ENCODE measurements at places on chromosomes 3 and 15. TPM values are rescaled to one million over a fixed set of nuclear protein-coding genes. Genes with fewer than 3 reads are reported as not detected.

GRCh38 chr15:80152896-80153876 is at the start of gene FAH:
FAH (plus strand) TSS chr15:80152999; CDS start chr15:80153055, 56 bp downstream.
- H3K36me3 ChIP-seq = peaks cover 1% of the 10 kb centered on the region
- H3K4me1 ChIP-seq = peaks cover 31% of the 10 kb centered on the region
- H3K27me3 ChIP-seq = no peaks in the 10 kb centered on the region
- peak within 1 kb of the TSS; percentile 78 for H3K27ac ChIP-seq
- peak within 1 kb of the TSS; percentile 79 for H3K4me3 ChIP-seq

Gene TLR9
- total RNA-seq = 0.66 TPM

- no peak overlapping the region for H3K27ac ChIP-seq
- H3K4me3 ChIP-seq = no peak overlapping the region
- H3K27me3 ChIP-seq = no peaks in the 10 kb centered on the region
- H3K36me3 ChIP-seq = no peaks in the 10 kb centered on the region
Measured at GRCh38 chr3:15382405-15382923, 44.9 kb downstream of the METTL6 start.

DNA sequence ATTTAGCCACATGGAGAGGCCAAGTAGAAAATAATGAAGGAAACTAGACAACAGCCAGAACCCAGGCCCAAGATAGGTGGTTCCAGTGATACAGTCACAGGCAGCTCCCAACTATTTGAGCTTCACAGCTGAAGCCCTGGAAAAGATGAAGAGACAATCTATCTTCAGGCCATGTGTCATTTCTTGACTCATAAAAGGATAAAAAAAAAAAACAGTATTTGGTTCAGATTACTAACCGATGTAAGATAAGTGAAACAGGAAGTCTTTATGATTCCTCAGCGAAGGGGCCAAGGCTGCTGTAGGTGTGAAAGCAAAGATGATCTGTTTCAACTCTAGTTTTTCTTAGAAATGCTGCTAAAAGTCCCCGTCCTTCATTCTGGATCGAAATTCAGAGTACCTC is 394.6 kb downstream of the ZNF385D start:
- no peaks in the 10 kb centered on the region for H3K4me1 ChIP-seq
- H3K4me3 ChIP-seq = no peak overlapping the region
- H3K27me3 ChIP-seq = no peaks in the 10 kb centered on the region
- H3K27ac ChIP-seq = no peak overlapping the region
- DNase-seq = no peak

- no peaks in the 10 kb centered on the region for H3K27me3 ChIP-seq
- no peak overlapping the region for H3K4me3 ChIP-seq
- no peak for DNase-seq
- no peaks in the 10 kb centered on the region for H3K36me3 ChIP-seq
- H3K4me1 ChIP-seq = no peaks in the 10 kb centered on the region
Measured at GRCh38 chr3:189563853-189564563, 67.2 kb upstream of the TP63 start.

- H3K4me1 ChIP-seq = no peaks in the 10 kb centered on the region
- no peak overlapping the region for H3K4me3 ChIP-seq
- DNase-seq = no peak
- peaks cover 5% of the 10 kb centered on the region for H3K27me3 ChIP-seq
- H3K27ac ChIP-seq = no peak overlapping the region
Measured at GRCh38 chr15:52936489-52936888, 146.4 kb upstream of the ONECUT1 start.

- H3K27ac ChIP-seq = no peak overlapping the region
- H3K36me3 ChIP-seq = no peaks in the 10 kb centered on the region
- no peak for DNase-seq
- peaks cover 8% of the 10 kb centered on the region for H3K27me3 ChIP-seq
Measured at GRCh38 chr3:5251196-5251583, 63.7 kb downstream of the EDEM1 start.

GRCh38 chr3:103085465-103085864 is 650.6 kb downstream of the ZPLD1 start:
- DNase-seq = no peak
- no peak overlapping the region for H3K27ac ChIP-seq
- no peak overlapping the region for H3K4me3 ChIP-seq

Gene GHRL
- 0.25 TPM for total RNA-seq

GRCh38 chr15:84099181-84099580 is 136.4 kb upstream of the GOLGA6L4 start:
- no peak overlapping the region for H3K4me3 ChIP-seq
- H3K4me1 ChIP-seq = no peaks in the 10 kb centered on the region
- peaks cover 22% of the 10 kb centered on the region for H3K27me3 ChIP-seq

- peak overlapping the region; percentile 12 for H3K27ac ChIP-seq
- H3K4me3 ChIP-seq = no peak overlapping the region
- no peak for DNase-seq
- peaks cover 8% of the 10 kb centered on the region for H3K36me3 ChIP-seq
Measured at GRCh38 chr3:119360736-119361462, 66.7 kb downstream of the ARHGAP31 start.
